NCI-H2081 (cell line): ENCODE measurements at places on chromosomes 3 and 15.
A peak's percentile ranks its signal among the peaks of the same experiment; 100 is the strongest.

- DNase-seq: no peak
Measured at GRCh38 chr3:65562447-65562846, 476.3 kb downstream of the MAGI1 start.

DNA sequence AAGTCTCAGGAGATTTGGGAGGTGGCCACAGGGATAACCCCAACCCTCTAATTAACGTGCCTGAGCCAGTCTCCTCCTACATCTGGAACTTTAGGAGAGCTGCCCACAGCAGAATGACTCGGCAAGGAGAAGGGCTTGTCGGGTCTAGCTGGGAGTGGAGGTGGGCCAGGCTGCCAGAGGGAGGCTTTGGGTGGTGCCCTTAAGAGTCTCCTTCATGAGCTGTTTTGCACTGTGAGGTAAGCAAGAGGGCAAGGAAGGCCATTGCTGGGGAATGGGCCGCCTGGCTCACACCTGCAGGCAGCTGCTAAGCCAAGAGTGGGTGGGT, 3.6 kb upstream of the TNK2 start:
- DNase-seq: no peak

DNA sequence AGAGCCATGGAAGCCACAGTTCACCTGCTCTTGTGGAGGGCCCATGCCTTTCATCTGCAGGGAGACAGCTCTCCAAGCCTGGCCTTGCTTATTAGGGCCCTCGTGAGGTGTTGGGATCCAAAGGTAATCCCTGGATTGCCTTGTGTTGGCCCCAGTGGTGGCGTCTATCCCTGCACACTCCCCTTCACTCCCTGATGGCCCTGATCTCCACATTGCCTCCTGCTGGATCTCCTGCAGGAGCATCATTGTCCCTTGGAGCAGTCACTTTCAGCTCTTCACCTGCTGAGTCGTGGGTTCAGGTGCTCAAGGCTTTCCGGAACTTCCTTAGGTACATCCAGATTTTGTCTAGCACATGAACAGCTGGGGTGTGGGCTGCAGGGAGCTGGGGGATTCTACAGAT, 7.0 kb downstream of the PPCDC start:
- DNase-seq: no peak

- DNase-seq: no peak
Measured at GRCh38 chr3:58198804-58199203, 12.0 kb downstream of the DNASE1L3 start.

- DNase-seq: no peak
Measured at GRCh38 chr3:59737241-59737640, 687.4 kb upstream of the CFAP20DC start.

- DNase-seq: no peak
Measured at GRCh38 chr3:14980689-14981088, 33.3 kb downstream of the NR2C2 start.

- no peak for DNase-seq
Measured at GRCh38 chr15:29305556-29305955, 35.9 kb upstream of the NSMCE3 start.

DNA sequence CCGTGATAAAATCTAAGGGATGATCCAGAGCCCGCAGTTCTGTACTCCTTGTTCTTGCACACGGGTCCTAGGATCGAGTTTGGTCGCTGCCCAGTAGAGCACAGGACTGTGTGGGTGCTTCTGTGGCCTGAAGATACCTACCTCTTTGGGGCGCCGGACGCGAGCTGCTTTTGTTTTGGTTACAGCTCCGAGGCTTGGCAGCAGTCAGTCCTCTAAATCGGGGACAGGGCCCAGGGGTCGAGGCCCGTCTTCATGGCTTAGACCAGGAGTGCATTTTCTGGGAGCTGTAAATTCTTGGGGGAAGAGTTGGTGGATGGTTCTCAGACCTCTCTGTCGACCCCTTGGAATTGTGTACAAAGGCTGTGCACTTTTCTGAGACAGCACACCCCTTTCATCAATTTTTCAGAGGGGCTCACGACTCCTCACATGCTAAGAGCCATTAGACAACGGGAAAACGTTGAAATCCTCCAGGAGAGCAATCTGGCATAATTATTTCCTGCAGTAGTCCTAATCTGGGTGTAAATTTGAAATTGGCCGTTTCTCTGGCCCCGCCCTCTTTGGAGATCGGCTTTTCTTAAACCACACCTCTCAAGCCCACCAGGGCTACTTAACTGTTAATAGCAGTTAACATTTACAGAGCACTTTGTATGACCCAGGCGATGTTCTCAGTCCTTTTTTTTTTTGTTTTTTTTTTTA, 928 bp downstream of the CEP97 start:
- peak; percentile 42 for DNase-seq

GRCh38 chr15:64970698-64971097, 19.0 kb downstream of the SPG21 start:
- DNase-seq: no peak

DNA sequence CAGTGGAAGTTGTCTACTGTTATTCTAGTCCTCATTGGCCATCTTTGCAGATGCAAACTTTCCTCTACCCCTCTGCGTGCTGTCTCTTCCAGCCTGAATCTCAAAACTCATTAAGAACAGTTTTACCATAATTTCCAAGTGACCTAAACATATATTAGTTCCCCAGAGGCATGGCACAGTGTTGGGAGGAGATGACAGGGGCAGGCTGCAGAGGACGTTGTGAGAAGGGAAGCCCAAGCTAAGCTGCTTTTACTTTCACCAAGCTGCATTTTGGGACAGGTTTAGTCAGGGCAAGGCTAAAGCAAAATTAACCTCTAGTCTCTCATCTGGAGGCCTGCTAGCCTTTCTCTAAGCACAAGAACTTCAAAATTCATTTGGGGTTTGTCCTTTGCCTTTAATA, 318.6 kb upstream of the SATB1 start:
- no peak for DNase-seq
